ENCODE measurements at places on chromosomes 2 and 18. TPM values are rescaled to one million over a fixed set of nuclear protein-coding genes. Genes with fewer than 3 reads are reported as not detected.
A peak's percentile ranks its signal among the peaks of the same experiment; 100 is the strongest.

DNA sequence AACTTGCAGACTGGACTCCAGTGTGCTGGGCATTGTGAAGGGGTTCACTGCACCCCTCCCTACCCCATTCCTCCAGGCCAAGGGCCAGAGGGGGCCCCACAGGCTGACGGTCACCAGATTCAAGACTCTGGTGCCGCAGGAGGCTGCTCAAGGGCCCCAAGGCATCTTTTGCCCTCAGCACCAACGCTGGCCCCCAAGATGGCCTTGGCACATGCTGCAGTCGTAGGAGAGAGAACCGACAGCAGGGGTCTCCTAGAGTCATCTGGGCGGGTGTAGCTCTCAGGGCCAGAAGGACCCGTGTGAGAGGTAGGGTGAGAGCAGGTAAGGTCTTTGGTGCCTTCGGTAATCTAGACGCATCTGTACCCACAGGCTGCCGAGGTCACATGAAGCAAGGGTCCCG is 18.7 kb upstream of the ODC1 start:
- no peak for DNase-seq

GRCh38 chr2:38080346-38080745 is 4.4 kb upstream of the CYP1B1 start:
- DNase-seq: no peak

- no peak for DNase-seq
These were observed 38.4 kb upstream of the GMCL1 start for GRCh38 chr2:69791045-69791444.

GRCh38 chr2:44097322-44097907 is 71.3 kb upstream of the PPM1B start:
- DNase-seq: no peak

GRCh38 chr2:168160897-168161296 is 86.5 kb downstream of the STK39 start:
- DNase-seq: no peak

DNA sequence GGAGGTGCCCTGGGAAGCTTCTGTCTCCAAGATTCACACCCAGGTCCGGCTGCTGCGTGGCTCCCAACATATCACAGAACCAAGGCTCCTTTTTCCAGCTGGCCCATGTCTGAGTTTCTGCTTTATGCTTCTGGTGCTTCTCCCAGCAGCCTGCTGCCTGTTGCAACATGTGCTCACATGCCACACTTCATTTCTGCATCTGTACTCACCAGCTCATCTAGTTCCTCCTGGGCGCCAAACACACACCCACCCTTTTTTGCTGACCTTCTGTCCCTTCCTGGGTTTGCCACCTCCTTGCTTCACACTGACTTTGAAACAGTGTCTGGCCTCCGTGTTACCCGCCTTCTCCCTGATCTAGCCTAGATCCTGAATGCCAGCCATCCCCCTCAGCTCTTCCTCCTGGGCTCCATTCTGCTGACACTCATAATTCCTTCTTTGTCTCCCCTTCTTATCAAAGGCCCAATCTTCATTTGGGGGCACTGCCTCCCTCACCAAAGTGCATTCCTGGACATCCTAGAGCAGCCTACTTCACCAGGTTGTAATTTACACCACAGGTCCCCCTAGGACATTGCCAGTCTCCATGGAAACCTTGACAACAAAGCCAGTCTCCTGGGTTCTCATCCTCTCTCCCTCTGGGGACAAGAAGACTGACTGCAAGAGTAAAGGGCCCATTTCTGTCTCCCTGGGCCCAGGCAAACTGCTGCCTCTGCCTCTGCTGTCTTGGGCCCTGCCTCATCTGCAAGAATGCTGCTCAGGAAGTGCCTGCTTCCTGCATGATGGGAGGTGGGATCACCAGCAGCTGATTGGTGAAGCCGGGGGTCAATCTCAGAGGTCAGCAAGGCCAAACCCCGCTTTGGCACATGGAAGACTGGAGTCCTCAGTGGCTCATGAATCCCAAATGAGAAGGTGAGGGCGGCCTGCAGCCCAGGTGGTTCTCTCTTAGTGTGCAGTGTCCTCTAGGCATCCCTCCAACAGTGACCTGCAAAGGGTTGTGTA is 13.9 kb upstream of the PROM2 start:
- no peak for DNase-seq

- DNase-seq: no peak
These were observed 1195.9 kb upstream of the CHAC2 start for GRCh38 chr2:52571380-52572347.

- no peak for DNase-seq
These were observed 102.7 kb downstream of the CPO start for GRCh38 chr2:207041786-207042554.

DNA sequence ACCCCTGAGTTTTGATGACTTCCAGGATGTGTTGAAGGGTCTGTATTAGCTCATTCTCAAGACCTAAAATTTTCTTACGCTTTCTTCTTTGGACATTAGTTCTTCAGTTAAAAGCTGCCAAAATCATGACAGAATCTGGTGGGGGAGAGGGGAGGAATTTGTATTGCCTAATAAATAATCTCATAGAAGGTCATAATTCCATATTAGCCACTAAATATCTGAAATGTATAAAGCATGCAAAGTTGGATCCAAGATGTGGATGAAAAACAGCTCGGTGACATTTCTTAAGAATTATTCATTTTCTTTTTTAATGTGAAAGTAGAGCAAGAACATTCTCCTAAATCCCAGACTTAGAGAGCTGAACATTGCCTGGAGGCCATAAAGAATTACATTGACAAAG is 120.1 kb downstream of the MMADHC start:
- no peak for DNase-seq

- no peak for DNase-seq
These were observed 83.6 kb upstream of the NPAS2 start for GRCh38 chr2:100736121-100736915.

DNA sequence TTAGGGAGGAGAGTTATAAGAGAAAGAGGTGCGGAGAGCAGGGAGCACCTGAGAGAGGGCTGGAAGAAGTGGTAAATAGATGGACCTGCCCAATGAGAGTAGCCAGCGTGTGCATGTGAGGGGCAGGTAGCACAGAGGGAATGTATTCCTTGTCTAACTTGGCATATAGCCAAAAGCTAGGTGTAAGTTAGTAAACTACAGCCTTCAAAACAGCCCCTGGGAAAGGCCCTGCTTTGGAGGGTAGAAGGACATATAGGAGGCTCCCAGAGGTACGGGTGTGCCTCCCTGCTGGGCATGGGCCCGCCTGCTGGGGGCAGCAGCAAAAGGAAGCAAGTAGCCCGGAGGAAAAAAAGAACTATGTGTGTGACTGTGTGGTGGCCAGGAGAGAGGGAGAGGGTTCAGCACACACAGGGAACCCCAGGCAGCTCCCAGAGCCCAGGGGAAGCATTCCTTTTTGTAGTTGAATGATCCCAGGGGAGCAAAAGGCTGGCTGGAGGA is 48.0 kb downstream of the TCF7L1 start:
- DNase-seq: no peak

DNA sequence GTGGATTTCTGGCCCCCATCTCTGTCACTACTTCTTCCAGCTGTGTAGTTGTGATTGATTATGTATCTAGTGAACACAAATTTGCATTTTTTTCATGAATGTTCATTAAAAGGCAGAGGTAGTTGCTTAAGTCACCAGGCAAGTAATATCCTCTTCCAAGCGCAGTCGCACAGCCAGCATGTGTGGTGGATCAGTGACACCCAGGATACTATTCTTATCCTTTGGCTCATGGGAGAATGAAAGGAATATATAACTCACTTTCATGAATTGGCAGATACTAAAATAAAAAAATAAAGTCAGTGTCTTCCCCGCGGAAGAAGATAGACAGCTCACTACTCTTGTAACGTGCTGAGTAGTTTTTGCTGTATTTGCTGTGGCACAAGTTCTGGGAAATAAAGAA is 387.8 kb downstream of the CDH7 start:
- no peak for DNase-seq

DNA sequence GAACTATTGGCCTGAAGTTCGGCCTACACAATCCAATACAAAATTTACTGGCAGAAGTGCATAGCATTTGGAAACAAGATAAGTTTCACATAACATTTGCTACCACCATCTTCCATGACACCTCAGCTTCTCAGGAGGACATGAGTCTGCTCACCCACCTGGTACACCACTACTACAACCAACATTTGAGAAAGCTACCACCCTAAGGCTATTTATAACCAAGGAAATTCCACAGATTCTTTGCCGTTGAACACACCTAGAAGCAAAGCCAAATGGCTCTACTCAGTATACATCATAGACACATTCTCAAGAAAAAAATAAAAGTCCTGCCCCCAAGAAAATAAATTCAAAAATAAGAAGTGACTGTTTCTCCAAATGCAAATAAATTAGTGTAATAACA is 145.3 kb downstream of the SPAG16 start:
- DNase-seq: no peak

DNA sequence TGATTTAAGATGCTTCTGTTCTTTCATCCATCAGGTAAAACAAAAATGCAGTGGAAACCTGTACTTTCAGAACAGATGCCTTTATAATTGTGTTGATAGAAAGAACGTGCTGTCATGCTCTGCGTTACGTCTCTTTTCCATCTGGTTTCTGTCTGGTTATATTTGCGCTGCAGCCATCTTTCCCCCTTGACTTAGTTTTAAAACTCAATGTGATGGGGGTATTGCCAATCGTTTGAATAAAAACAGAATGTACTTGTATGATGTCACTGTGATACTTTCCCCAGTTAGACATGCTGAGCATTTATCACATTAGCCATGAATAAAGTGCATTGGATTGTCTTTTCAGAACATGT is 508.6 kb downstream of the ADCYAP1 start:
- DNase-seq: no peak

DNA sequence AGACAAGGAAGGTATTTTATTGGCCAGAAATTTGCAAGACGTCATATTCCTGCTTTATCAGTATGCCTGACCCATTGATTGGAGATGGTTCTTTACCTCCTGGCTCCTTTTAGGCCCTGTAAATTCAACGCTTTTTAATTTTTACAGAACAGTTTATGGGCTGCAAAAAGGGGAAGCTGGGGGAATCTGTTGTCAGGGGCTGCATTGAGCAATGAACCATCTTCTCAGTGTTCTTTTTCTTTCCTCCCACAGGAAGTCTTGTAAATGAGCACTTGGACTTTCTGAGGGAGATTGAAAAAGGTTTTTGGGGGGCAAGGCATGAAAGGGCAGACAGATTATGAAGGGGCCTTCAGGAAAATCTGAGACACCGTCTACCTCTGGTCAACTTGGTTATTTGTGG is 503.6 kb upstream of the TNP1 start:
- DNase-seq: no peak

GRCh38 chr2:60498816-60499429 is 54.5 kb downstream of the BCL11A start:
- no peak for DNase-seq

GRCh38 chr2:123035541-123035940 is 989.5 kb upstream of the CNTNAP5 start:
- DNase-seq: no peak

GRCh38 chr2:136246086-136246669 is 128.2 kb upstream of the CXCR4 start:
- no peak for DNase-seq

GRCh38 chr18:2657788-2658458 is 2.4 kb downstream of the SMCHD1 start:
- DNase-seq: peak; percentile 64

DNA sequence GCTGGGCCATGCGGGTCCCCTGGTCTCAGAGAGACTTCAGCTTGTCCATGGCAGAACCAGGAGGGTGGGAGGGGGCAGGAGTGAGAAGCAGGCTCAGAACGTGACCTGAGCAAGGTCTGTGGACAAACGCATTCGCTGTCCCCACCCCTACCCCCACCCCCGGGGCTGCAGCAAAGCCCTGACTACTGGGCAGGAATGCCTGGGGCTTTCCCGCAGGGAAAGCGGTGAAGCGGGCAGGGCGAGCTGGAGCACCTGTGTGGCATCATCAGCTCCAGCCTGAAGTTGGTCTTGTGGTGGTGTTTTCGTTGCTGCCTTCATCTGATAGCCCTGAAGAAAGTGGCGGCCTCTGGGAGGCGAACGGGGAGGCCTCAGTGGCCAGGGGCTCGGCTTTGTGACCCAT is 26.1 kb upstream of the ALKAL2 start:
- DNase-seq: no peak

DNA sequence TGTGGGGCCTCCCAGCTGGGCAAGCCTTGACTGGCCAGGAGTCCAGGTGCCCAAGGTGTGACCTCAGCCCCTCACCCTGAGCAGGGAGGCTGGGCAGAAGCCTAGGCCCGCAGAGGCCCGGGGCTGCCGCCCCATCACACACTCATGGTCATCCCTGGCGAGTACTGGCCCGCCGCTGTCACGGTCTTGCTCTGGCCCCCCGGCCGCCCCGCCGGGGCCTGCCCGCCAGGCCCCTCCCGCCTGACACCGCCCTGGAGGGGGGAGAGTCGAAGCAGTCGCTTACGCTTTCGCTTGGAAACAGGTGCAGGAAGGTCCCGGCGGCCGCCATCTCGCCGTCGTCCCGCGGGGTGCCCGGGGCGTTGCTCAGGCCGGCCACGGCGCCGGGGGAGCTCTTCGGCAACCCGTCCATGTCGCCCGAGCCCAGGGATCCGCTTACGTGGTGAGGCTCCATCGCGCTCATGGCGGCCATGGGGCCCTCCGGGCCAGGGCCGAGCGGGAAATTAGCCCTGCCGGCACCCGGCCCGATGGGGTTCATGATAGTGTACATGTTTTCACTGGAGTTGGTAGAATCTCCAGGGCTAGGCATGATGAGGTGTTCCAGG is 26.6 kb upstream of the ANKRD62 start:
- DNase-seq: no peak

DNA sequence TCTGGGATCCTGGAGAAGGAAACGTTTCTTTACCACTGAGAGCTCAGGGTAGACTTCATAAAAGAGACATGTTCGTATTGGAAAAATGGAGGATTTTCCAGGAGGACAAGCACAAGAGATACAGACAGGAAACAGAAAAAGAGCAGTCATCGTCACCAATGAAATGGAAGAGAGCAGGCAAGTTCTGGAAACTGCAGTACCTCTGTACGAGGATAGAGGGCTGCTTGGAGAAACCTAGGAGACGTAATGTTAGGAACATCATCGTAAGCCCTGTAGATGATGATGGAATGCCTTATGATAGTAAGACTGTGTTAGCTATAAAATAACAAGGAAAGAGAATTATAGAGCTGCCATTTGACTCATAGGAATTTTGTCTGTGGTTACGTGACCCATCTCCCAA is 121.1 kb upstream of the KLHL14 start:
- DNase-seq: no peak

- DNase-seq: no peak
These were observed 91.4 kb downstream of the PPP1R1C start for GRCh38 chr2:182077023-182077422.

- no peak for DNase-seq
These were observed 50.3 kb downstream of the INHBB start for GRCh38 chr2:120396013-120396860.

TTN gene
- 2.7 TPM for total RNA-seq

WDPCP gene
- total RNA-seq: 7.1 TPM

GALNT14 gene
- not detected for total RNA-seq

GPR45 gene
- total RNA-seq: not detected

APCDD1 gene
- 0.04 TPM for total RNA-seq

RGPD3 gene
- 0.20 TPM for total RNA-seq

TUBA3E gene
- not detected for total RNA-seq

CRYGB gene
- total RNA-seq: not detected

Measured in pulmonary artery endothelial cell (primary cell).